Stimulated activated memory B cell treated with anti-CD40 and anti-IgM and Interleukin-4, amounts not matched to agents 10 μg/mL and 1 μg/mL and 100 μg/mL, for 72 hours (primary cell): ENCODE measurements at places on chromosomes 16 and 17.

- ATAC-seq, result peak; percentile 63
These were observed 59.1 kb downstream of the PRMT7 start for GRCh38 chr16:68369697-68370580.

DNA sequence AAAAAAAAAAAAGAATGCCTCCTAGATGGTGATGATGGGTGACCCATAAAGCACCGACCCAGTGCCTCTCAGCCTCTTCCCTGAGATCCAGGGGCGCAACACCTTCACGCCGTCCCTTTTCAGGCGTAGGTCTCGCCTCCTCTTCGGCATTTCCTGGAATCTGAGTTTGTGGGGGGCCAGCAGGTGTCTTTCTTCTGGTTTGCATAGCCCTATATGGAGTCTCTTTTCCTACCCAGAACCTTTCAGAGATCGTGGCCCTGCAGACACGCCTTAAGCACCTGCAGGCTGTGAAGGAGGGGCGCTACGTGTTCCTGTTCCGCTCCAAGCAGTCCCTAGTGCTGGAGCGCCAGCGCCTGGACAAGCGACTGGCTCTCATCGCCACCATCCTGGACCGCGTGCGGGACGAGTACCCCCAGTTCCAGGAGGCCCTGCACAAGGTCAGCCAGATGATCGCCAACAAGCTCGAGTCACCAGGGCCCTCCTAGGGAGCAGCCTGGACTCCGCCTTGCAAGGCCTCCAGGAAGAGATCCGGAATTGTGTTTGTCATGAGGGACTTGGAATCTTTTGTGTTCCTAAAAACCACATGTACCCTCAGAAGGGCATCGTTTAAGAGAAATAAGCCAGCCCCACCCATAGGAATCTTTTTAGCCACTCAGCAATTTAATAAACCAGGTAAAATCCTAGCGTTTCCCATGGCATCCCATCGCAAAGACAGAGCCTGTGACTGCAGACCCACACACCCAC, 1.9 kb upstream of the GAA start:
- ATAC-seq, result no peak

GRCh38 chr17:27976331-27976730, 66.1 kb upstream of the NLK start:
- ATAC-seq, result no peak

- ATAC-seq, result no peak
These were observed 553 bp upstream of the CDC6 start for GRCh38 chr17:40287159-40287493.

DNA sequence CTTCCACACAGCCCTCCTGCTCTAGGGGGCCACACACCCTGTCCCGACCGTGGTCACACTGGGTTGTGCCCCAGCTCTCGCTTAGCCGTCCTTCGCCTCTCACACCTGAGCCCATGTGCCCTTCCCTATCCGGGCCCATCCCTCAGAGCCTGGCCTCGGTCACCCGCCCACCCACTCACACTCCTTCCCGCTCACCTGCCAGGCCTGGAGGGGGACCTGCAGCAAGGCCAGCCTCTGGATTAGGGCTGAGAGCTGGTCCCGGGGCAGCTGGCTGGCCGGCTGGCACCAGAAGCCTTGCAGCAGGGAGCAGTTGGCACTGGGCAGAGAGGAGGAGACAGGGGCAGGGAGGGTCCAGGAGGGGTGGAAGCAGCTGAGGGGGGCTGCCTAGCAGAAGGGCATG, 9.7 kb downstream of the RPUSD1 start:
- no peak for ATAC-seq

- ATAC-seq, result peak; percentile 68
These were observed 297.5 kb upstream of the FOXF1 start for GRCh38 chr16:86212706-86213436.
